ENCODE measurements at places on chromosomes 6 and 20.

GRCh38 chr6:30329331-30329730 is 2.6 kb downstream of the TRIM39 start:
- no peak for DNase-seq

- no peak for DNase-seq
Measured at GRCh38 chr20:6699921-6700562, 67.4 kb upstream of the BMP2 start.

DNA sequence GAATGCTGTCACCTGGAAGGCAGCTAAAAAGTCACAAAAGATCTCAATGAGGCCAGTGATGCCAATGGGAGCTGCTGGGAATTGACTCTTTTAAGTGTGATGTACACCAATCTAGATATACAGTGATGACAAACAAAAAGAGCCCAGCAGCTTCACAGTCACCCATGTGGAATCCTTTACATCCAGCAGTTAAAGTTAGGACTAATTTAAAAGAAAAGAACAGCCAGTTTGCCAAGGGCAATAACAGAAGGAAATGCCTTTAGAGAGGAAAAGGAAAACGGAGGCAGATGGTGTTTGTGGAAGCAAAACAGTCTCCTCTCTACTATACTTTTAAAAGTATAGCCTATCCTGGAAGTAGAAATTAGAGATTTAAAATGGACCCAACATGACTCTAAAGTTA is 873.5 kb downstream of the EPHA7 start:
- DNase-seq: no peak

DNA sequence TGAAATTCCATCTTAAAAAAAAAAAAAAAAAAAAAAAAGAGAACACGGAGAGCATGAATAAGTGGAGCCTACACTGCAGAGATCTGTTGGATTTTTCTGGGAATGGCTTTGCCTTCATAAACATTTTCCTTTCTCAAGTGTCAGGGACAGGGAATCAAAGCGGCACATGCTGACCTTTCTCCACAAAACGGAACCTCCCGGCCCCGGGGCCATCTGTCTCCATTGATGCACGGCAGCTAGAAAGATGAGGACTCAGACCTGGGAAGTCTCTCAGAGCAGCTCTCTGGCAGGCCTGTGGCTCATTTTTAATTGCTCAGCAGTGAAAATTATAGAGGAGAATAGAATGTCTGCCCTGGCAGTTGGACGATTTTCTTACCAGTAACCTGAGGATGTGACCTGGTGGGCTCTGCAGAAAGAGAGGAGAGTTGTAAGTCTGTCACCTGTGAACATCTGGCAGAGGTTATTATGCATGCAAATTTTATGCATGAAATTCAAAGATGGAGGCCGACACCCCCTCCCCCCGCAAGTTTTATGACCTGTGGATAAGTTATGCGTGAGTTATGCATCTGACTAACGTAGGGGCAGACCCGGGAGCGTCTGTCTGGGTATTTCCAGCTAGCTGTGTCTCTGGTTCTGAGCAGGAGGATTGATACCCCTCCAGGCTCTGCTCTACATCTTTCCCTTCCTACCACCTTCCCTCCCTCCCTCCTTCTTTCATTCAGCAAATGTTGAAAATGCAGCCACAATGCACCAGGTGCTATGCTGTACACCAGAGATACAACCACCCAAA is 352.5 kb downstream of the CDH26 start:
- no peak for DNase-seq

DNA sequence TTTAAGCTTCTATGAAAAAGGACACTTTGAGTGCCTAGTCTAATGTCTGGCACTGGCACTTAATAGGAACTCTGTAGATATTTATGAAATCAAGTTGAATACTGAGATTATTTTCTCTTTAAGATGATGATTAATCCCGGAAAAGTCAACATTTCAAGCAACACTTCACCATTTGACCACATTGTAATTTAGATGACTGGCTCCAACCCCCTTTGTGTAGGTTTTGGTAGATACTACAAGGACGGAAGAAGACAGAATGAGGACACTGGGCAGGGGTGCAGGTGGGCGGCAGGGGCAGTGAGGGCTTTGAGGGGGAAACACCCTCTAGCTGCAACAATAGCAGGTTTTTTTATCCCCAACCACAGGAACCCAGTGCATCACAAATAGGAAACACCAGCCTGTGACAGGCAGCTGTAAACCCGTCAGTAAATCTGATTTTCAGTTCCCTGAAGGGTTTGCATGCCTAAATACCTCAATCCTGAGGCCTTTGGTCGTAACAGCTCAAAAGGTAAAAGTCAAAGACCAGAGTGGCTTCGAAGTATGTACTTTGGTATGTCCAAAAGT is 4.6 kb downstream of the DTNBP1 start:
- no peak for DNase-seq

DNA sequence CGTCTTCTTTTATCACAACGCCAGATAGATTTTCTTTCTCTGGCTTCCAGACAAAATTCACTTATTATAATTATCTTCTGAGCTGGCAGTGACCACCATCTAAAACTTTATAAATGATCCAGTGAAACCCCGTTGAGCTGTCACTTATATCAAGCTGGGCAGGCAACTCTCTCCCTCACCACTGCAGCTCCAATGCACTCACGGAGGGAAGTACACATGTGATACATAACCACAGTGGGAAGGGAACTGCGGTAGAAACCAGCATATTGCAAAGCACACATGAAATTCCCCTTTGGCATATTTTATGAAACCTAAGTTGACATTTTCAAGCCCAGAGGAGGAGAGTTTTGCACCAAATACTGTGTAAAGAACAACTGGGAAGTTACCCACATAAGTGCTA is 536.9 kb downstream of the HACE1 start:
- no peak for DNase-seq

- no peak for DNase-seq
Measured at GRCh38 chr6:38715016-38715689, at the start of gene DNAH8. TSS of gene DNAH8 (plus strand) at chr6:38715311. CDS start at chr6:38722810, 7,499 bp downstream.

DNA sequence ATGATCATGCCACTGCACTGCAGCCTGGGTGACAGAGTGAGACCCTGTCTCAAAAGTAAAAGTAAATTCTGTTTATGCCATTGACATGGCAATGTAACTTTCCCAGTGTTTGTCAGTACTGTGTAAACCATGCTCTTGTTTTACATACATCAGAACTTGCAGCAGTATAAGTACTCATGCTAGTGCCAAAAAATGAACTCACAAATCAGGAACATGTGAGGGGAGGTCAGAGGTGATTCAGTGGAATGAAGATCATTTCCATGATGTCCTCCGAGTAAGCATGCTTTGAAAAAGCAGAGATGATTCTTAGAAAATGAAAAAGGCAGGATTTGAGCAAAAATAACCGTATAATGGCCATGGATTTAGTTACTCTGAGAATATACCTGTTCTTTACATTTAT is 81.9 kb downstream of the ANKS1A start:
- no peak for DNase-seq

GRCh38 chr6:8057793-8058192 is 6.4 kb downstream of the BLOC1S5 start:
- DNase-seq: no peak

- no peak for DNase-seq
Measured at GRCh38 chr20:58148891-58149290, 79.6 kb downstream of the ANKRD60 start.

GRCh38 chr6:151240036-151240685 is 394 bp downstream of the AKAP12 start:
- peak; percentile 19 for DNase-seq

DNA sequence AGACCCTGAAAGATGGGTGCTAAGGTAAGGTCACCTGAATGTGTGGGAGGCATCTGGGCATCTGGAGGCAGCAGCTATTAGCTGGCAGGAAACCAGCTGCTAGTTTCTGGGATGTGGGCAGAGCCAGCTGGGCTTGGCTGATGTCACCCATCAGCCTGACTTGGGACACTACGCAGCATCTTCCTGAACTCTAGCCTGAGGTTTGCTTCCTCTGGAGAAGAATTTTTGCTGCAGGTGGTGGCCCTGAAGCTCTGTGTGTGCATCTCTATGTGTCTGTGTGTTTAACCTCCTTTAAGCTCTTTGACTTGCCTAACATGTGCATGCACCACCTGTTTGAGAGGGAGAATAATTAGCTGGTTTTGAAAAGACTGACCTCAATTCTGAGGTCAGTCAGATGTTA is 465.1 kb upstream of the CHD6 start:
- no peak for DNase-seq

GRCh38 chr6:157994125-157994795 is 12.6 kb downstream of the SYNJ2 start:
- DNase-seq: no peak

DNA sequence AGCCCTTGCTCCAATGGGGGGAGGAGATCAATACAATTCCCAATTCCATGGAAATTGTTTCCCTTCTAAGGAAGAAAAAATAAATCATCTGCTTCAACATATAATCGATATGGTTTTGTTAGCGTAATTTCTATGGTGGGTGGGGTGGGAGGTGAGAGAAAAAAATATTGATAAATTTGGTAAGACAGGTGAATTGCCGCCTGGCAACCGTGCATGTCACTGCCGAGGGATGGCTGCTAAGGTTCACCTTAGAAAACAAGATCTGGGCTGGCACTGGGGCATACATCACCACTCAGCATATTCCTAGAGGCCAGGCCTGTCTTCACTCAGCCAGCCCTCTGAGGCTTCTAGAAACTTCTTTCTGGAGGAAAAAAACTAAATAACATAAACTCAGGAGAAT is 104.1 kb downstream of the ZNF217 start:
- DNase-seq: no peak

GRCh38 chr6:162907876-162908481 is 180.2 kb downstream of the PACRG start:
- no peak for DNase-seq

DNA sequence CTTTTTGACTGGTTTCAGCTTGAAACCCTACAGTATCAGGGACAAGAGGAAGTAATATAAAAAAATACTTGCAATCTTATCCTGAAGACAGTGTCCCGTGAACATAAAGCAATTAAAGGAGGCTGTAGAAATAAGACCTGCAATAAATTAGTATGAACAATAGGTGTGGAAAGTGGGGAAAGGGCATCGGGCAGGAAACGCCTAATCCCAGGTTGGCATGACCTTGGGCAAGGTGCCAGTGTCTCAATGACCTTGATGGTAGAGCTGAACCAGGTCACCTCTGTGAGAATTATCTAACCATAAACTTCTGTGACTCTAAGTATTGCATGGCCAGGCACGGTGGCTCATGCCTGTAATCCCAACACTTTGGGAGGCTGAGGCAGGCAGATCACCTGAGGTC is 115.2 kb downstream of the LY86 start:
- DNase-seq: no peak

DNA sequence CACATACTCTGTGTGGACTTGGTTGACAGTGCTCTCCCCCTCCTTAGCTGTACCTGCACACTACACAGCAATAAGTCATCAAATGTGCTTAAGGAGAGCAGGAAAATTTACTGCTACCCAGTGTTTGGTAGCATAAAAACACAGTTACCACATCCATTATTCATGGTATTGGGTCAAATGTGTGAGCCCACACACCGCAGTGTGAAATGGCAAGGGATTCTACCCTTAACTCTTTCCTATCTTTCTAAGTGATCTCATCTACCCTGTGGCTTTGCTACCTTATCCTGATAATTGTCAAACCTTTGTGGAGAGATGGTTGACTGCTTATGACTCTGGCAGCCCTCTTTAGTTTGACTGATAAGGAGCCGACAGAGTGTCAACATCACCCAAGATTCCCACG is 47.6 kb downstream of the STX11 start:
- DNase-seq: no peak

GRCh38 chr6:93604951-93605350 is 185.6 kb upstream of the EPHA7 start:
- DNase-seq: no peak

DNA sequence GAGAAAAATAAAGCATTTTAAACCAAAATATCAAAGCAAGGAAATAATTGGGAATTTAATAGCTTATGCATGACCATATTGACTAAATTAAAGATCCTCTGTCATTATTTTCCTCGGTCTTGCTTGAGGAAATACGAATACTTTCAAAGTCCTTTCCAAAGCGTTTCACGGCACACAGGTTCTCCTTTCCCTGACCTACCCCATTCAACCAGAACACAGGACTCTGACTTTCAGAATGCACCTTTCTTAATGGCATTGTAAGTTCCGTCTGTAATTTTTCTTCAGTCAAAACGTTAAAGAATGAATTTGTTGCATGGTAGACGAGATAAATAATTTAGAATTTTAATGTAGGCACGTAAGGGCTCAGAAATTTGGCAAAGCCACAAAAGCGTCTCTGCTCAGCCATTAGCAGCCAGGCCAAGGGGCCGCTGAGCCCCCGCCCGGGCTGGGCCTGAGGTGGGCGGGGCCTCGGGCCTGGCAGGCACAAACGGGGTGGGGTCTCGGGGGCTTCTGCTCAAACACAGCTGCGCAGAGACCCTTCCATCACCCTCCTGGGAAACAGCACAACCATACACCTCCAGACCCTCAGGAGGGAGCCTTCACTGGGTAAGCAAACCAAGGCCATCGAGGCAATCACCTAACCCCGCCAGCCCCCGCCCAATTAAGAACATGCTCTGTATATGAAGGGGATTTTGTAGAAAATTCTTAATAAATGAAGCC is 3.4 kb downstream of the NEDD9 start:
- no peak for DNase-seq

DNA sequence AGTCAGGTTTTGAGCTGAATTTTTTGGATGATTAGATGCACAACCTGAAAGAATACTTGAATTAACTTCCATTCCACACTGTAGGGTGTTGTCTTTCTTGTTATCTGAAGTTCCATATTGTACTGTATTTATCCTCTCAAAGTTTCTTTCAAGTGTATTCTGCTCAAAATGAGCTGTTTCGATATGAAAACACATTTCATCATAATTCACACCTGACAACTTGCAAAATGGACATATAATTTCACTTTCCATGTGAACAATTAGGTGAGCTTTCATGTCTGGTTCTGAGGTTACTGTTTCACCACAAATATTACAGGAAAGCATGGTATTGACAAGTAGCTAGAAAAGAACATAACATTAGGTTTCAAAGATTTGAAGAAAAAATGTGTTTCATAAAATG is 1.7 kb downstream of the ZUP1 start:
- no peak for DNase-seq

- peak; percentile 43 for DNase-seq
Measured at GRCh38 chr6:13710552-13711323, 897 bp downstream of the RANBP9 start.

DNA sequence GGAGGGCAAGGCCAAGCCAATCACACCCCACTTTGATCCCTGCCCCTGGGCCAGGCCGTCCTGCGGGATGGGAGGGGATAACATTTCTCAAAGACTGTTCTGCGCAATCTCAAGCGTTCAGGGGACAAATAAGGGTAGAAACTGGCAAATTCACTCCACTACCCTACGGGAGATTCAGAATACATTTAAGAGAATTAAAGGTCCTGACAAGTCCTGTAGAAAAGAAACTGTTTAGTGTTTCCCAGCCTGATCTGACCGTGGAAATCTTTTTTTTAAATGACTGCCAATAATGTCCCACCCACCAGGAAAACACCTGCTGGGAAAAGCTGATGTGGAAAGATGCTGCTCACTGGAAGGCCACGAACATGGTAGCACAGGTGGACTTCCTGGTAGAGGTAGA is 140.6 kb upstream of the RNF24 start:
- no peak for DNase-seq

DNA sequence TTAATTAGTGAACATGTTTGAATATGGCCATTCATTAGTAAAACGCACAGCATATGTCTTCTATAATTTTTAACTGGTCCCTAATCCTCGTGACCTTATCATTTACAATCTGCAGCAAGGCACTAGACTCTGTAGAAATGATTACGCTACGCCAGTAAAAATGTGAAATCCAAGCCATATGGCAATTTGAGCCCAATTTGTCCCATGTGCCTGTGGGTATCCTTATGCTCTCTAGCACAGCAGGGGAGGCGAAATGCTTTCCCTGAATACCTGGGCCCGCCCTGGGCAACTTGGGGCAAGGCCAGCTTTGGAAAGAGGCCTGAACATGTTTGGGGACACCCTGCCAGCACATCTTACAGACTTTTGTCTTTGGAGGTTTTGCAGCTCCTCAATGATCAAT is 122.7 kb upstream of the AGPAT4 start:
- DNase-seq: no peak

All from stimulated activated CD4-positive, alpha-beta T cell treated with anti-CD3 and anti-CD28 coated beads, Interleukin-4, amount 100 ng/mL, for 24 hours (primary cell).